ENCODE measurements at places on chromosomes 7 and 10.

DNA sequence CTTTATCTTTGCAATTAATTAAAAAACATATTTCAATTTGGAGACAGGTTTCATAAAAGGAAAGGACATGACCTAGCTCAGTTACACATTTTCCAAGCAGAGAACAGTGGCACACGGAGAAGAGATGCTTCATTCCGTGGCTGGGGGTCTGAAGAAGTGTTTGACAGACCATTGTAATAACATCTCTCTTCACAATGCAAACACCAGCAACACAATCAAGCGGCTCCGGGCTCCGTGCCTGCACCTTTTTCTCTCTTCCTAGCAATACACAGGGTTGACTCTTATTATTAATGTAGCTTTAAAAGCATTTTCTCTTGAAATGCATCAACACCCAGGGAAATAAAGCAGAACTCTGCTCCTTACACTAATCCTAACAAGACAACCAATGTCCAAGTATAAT is 261.0 kb upstream of the AOAH start:
- peak; percentile 65 for DNase-seq

DNA sequence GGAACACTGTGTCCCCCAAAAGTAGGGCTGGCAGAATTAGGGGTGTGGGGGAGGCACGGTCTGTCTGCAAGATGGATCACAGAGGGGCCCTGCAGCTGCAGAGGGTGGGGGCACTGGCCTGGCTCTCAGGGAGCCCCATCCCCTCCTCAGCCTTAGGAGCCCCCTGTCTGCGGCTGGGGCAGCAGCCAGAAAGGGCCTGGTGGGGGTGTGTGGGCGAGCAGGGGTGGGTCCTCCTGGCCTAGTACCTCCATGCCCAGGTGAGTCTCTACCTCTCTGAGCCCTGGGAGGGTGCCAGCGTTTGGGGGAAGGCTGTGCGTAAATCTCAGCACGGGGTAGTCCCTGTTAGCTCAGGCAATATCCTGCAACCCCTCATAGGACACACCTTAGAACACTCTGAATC is 280.5 kb upstream of the PPP2R2D start:
- no peak for DNase-seq

GRCh38 chr7:153065051-153065450 is 305.5 kb downstream of the ACTR3B start:
- no peak for DNase-seq

GRCh38 chr10:106401161-106401560 is 763.3 kb downstream of the SORCS1 start:
- no peak for DNase-seq

DNA sequence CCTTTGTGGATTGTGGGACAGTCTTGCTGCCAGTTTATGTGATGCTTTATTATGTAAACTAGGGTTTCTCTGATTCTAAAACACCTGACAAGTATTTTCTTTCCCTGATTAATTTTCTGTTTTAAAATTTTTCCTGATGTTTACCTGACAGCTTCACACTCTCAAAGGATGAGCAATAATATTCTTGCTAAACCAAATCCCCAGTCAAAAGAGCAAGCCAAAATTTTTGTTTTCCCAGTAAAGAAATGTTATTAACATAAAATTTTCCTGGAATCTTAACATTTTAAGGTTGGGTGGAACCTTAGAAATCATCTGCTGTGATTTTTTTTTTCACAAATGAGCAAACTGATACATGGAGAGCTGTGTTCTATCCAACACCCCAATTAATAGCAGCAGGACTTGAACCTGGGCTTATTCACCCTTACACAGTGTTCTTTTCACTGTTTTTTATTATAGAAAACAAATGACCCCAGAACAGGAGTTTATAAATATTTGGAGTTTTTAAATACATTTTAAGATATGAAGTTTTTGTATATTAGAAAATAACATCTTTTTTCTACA is 185.2 kb upstream of the VIPR2 start:
- DNase-seq, result no peak

GRCh38 chr7:234708-235553 is 42.6 kb downstream of the FAM20C start:
- DNase-seq, result no peak

DNA sequence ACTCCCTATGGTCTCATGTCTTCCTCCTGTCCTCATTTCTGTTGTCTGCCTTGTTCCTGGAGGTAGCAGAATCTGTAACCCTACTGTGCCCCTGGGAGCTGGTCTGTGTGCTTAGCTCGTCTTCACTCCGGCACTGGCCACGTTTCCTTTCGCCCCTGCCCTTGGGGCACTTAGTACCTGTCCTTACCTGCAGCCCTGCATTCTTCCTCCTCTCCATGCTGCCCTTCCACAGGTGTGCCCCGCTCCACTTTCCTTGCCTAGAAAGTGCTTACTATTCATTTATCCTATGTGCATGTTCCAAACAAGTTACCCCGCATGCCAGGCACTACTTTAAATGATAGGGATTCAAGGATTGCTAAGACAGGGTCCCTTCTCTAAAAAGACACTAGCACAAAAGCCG is 199.9 kb upstream of the ZMIZ1 start:
- no peak for DNase-seq

- peak; percentile 77 for DNase-seq
Observed at GRCh38 chr7:21945454-21946221, at the start of gene CDCA7L. TSS of gene CDCA7L (minus strand) at chr7:21945899. CDS start at chr7:21945804, 95 bp downstream.

- no peak for DNase-seq
Observed at GRCh38 chr7:151755131-151755801, 121.6 kb downstream of the PRKAG2 start.

DNA sequence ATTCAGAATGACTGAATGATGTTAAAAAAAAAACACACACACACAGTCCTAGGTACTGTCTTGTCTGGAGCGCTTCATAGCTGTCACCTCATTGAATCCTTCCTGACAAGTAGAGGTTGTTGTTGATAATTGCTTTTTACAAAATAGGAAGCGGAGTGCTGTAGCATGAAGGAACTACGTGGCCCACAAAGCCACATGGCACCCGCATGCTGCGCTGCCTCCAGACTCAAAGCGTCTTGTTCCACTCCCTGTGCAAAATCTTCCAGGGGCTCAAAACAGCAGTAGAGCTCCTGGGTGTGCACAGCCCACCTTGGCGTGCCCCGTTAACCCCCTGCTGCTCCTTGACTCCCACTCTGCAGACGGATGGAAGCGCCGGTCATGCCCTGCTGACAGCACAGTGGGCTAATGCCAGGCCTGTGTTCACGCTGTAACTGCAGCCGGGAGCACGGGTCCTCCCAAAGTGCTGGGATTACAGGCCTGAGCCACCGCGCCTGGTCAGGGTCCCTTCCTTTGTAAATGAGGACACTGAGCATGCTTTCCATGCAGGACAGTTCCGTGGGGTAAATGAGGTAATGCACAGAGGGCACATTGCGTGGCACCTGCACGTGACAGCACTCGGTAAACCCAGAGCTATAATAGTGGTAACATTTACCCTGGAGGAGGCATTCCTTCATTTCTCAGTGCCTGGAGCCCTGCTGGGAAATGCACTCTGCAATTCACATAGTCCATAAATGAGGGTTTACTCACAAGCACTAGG is 91.1 kb upstream of the GNA12 start:
- no peak for DNase-seq

- no peak for DNase-seq
Observed at GRCh38 chr7:101399759-101400158, 37.1 kb downstream of the COL26A1 start.

- DNase-seq, result no peak
Observed at GRCh38 chr10:120075349-120075748, 182.8 kb downstream of the SEC23IP start.

- DNase-seq, result no peak
Observed at GRCh38 chr10:34498821-34499220, 316.3 kb downstream of the PARD3 start.

DNA sequence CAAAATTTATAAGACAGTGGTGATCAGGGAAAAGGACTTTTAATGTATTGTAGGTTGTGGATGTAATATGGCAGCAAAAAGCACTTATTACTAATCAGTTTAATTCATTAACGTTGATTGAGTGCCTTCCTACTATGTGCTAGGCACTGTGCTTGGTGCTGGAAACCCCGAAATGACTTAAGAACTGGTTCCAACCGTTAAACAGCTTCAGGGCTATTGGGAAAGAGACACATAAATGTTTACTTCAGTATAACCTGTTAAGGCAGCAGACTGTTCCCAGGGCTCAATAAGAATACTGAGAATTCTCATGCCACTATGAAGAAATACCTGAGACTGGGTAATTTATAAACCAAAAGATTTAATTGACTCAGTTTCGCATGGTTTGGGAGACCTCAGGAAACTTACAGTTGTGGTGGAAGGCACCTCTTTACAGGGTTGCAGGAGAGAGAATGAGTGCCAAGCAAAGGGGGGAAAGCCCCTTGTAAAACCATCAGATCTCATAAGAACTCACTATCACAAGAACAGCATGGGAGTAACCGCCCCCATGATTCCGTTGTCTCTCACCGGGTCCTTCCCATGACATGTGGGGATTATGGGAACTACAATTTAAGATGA is 1.1 kb upstream of the SLC25A13 start:
- DNase-seq, result no peak

- peak; percentile 49 for DNase-seq
Observed at GRCh38 chr7:15086131-15086611, 183.6 kb upstream of the DGKB start.

DNA sequence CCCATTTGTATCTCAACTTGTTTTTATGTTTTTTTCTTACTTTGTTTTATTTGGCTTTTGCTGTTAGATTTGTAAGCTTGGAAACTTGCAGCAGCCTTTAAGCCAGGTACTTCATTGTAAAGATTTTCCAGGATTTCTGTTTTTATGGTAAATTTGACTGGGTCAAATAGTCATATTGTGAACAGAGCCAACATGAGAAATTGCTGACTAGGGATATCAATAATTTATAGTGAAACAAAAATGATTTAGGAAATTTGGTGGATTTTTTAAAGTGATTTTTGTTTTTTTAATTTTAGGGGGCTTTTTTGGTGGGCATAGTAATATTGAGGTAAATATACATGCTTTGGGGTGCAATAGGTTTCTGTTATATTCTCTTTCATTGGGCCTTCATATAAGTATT is 22.2 kb downstream of the SP4 start:
- DNase-seq, result no peak

DNA sequence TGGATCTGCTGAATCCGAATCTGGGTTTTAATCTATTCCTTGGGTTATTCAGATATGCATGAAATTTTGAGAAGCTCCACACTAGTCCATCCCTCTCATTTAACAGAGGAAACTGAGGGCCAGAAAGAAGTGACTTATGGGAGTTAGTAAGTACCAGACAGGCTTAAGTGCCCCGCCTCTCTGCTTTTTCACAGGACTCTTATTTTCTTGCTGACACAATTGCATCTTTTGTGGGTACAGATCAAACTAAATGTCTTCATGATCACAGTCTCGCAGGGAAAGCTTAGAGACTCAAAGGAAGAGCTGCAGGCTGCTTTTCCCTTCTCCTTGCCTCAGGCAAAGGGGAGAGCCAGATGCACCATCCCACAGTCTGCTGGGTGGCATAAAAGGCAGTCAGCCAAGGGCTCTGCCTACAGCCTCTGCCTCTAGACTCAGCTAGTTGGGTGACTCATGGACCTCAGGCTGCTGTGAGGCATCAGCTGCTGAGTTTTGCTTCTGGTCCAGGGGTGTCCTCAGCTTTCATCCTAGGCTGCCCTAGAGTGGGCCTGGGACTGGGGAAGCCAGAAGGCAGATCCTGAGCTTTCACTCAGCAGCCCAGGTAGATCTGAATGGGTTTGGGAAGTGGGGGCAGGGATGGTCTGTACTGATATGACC is 11.6 kb downstream of the GOLGA7B start:
- DNase-seq, result no peak

DNA sequence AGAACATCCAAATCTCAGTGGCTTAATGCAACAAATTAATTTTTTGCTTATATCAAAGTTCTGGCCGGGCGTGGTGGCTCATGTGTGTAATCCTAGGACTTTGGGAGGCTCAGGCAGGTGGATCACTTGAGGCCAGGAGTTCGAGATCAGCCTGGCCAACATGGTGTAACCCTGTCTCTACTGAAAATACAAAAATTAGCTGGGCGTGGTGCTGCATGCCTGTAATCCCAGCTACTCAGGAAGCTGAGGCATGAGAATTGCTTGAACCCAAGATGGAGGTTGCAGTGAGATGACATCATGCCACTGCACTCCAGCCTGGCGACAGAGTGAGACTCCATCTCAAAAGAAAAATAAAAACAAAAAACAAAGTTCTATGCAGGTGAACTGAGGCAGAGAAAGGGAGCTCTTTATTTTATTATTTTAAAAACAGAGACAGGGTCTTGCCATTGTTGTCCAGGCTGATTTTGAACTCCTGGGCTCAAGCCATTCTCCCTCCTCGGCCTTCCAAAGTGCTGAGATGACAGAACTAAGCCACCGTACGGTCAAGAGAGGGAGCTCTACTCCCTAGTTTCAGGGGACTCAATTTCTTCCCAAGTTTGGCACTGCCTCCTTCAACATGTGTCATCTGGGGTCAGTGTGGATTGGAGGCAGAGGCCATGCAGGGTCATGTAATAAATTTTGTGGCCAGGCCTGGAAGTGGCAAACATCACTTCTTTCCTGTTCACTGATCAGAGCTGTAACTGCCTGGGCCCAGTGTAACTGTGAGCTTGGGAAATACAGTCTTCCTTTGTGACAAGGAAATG is 2.4 kb downstream of the ADCK2 start:
- DNase-seq, result peak; percentile 36

- peak; percentile 88 for DNase-seq
Observed at GRCh38 chr10:83543691-83544462, 595.4 kb upstream of the GHITM start.

DNA sequence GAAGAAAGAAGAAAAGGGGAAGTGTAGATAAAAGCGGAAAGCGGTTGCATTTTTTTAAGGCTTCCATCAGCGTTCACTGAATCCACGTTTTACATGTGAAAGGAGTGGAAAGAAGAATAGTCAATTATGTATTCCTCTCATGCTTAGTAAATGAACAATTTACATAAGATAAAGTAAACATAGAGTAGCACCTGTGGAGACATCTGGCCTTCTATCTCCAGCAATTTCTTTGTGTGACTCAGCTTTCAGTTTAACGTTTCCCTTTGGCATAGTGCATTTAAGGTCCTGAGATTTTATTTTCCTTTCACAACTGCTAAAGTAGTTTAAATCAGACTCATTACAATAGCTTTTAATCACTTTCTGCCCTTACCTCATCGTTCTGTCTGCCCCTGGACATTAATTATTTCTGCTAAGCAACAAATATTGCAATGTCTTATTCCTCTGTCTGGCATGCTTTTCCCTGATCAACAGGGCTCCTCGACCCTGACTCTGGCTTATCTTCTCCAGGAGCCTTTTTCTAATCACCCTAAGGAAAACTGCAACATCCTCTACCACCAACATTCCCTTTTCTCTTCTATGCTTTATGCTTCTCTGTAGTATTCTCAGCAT is 383.5 kb upstream of the VWC2 start:
- DNase-seq, result no peak

DNA sequence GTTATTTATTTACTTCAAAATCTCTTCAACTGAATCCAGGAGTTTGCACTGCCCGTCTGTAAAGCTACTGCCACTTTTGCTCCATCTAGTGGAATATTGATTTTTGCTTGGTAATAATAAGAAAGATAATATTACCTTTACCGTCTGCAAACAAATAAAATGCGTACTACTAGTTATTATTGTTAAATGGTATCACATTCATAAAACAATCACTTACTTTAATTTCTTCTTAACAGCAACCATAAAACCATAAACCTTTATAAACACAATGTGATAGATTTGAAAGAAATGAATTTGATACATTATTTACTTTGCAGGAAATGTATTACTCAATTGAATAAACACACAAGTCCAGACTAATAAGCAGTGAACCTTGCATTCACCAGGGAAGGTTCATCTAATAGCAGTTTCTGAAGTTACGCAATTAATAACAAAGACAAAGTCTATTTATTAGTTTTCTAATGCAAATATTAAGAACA is 6.4 kb downstream of the AGMO start:
- peak; percentile 19 for DNase-seq

GRCh38 chr7:23106823-23107663 is 1.5 kb downstream of the KLHL7 start:
- peak; percentile 43 for DNase-seq

- peak; percentile 55 for DNase-seq
Observed at GRCh38 chr10:86711513-86712316, 43.4 kb downstream of the LDB3 start.
